ENCODE measurements at places on chromosomes 2 and 18.

DNA sequence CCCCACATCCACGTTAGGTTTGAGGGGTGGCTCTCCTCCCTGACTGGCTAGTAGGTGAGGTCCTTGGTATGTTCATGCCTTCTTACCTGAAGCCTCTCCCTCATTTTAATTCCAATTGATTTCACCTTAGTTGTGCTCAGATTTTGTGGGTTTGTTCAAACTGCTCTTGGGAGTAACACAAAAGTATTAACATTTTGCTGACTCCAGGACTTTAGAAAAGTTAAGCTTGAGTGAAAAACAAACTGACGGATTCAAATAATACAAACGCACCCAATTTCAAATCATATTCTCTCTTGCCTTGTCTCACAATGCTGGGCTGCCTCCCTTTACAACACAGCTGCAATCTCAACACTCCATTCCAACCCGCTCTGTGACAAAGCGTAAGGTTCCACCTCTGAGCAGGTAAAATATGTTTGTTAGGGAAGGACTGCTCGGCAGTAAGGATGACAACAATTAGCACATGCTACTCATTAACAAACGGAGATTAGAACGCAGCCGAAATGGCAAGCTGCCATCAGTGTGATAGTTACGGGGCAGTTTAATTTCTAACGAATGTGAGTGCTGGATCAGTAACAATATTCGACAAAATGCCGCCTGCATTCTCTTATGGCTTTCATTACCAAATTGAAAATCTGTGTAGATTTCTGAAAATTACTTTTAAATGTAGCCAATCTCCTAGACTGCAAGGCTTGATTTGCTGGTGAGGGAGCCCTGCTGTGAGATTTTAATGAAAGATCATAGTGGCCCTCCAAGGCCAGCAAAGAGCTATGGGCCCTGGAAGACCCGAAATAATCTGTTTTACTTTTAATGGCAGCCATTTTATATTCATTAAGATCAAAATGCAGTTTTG lies 730.6 kb upstream of the FANCL start:
- DNase-seq: no peak

DNA sequence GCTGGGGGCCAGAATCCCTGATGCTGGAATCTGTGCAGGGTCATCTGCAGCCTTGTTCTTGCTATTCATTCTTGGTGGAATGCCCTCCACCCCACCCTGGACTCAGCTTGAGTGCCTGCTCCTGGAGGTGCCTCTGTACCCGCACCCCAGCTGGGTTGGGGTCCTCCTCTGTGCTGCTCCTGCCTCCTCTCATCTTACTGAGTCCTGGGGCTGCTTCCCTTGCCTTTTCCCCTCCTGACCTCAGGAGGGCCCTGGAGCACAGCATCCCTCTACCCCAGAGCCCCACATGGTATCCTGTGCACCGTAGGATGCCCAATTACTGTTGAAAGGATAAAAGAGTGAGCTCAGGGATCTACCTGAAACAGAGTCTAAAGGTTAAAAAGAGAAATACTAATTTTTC lies 81.6 kb downstream of the CIB4 start:
- DNase-seq: no peak

DNA sequence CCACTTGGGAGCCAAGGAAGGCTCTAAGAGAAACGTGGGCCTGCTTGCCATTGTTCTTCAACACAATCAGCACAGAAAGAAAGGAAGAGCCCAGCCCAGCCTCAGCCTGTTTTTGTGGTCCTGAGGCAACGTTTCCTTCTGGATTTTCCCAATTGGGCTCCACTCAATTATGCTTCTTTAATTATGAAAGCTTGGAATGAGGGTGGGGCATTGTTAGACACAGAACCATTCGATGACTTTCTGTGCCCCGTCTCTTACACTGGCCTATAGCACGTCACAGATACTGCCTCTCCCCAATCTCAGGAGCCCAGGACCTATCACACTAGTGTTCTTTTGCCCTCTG lies 207.4 kb downstream of the ZFP36L2 start:
- no peak for DNase-seq

GRCh38 chr2:159201360-159202063 lies 85.0 kb downstream of the WDSUB1 start:
- DNase-seq: no peak

GRCh38 chr18:62976227-62976626 lies 260.9 kb downstream of the PHLPP1 start:
- DNase-seq: no peak

GRCh38 chr18:79698668-79699335 lies 19.2 kb downstream of the CTDP1 start:
- no peak for DNase-seq

Measured in HuH-7.5 (cell line).